ENCODE measurements at places on chromosomes 11 and 22.

DNA sequence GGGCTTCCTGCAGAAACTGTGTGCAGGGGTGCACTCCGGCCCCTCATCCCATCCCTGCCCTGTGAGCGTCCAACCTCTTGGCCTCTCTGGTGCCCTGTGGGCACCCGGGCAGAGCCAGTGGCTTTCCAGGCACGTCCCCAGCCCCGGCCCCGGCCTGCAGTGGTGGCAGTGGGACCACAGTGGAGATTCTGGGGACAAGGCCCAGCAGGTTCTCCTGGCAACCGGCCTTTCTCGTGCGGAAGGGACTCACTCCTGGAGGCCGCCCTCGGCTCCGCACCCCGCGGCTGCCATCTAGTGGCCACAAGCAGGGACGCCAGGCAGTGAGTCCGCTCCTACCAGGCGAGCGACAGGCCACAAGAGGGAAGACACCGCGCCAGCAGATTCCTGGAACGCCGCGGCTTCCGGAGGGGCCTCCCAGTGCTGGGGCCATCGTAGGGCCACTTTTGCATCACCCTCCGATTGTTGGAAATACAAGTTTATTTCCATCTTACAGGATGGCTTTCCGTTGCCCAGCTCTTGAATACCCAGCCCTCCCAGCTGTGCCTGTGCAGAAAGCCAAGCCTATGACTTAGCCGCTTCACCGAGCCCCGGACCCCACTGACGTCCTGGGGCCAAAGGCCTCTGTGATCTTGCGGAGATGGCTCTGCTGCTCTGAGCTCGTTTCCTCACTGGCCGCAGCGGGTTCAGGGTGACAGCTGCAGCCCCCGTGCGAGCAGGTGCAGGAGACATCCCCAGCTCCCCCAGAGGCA is 357.3 kb downstream of the CTTN start:
- DNase-seq = peak; percentile 93

GRCh38 chr11:10641177-10641911 is 52.2 kb downstream of the IRAG1 start:
- DNase-seq = no peak

DNA sequence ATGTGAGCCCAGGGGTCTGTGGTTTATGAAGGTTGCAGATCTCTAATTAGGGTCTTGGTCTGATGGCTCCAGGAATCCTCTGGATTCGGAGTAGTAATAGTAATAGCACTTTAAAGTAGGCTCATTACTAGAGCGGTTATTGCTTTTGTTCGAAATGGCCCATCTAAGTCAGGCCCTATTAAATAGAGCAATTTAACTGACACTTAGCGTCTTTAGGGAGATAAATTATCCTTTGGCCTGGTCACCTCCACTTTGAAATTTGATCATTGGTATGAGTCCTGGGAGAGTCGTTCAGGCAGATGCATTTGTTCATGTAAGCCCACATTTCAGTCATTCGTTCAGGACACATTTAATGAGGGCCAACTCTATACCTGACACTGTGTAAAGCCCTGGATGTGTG is 54.8 kb downstream of the LDLRAD3 start:
- DNase-seq = peak; percentile 71

DNA sequence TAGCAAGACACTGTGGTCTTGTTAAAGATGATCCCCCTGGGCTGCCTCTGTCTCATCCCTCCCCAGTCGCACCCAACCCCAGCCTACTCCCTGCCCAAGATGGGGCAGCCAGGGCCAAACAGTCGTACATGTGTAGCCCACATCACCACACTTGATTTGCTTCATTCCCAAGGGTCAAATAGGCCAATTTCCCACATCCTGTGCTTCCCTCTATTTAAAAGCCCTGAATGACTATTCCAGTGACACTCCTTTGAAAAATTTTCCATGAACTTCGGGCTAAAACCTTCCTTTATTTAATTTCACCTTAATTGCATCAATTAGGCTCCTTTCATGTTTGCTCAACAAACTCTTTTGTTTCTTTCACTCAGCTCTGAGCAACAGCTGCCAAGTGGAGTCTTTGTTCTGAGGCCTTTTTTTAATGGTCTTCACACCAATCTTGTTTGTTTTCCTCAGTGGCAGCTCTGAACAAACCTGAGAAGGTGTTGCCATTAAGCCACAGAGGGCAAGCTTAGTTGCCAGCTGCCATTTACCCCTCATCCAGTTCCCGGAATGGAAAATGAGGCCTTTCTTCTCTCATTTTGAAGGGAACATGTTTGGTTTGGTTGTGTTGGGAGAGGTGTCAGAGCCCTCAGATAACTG is 126.9 kb downstream of the APIP start:
- no peak for DNase-seq

DNA sequence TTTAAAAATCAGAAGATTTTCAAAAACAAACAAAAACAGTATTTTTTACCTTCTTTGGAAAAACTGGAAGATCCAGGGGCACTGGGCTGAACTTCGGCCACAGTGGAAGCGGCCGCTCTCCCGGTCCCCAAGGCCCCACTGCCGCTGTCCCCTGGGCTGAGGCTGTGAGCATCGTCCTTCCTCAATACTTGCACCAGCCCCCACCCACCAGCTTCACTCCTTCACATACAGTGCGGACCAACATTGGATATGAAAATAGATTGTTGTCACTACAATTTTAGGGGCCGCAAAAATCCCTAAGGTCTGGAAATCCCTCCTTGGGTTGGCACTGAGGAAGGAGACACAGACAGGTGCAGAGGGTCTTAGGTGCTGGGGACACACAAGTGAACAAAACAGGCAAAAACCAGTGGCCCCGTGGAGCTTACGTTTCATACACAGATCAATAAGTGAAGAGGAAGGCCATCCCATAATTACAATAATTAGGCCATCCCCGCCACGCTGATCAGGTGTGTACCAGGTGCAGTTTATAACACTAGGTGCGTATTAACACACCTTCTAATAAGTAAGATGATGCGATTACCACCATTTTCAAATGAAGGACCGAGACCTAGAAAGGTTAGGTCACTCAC is 28.2 kb upstream of the SLC22A12 start:
- no peak for DNase-seq

DNA sequence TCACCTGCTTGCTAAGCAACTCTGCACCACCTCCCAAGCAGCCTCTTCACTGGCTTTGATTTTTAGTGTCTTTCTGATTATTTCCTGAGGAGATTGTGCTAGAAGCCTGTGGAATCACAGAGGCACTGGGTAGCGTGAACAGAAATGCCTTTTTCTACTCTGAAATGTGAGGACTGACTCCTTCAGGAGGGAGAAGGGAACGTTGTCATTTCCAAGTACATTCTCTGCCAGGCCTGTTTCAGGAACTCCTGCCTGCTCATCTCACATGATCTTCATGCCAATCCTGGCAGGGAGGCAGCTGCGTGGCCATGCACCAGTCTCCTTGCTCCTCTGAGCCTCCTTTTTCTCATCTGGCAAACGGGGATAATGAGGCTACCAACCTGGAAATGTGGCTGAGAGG is 49.8 kb upstream of the PRDM11 start:
- DNase-seq = peak; percentile 12

- DNase-seq = no peak
Measured at GRCh38 chr11:119619665-119620064, 109.3 kb downstream of the NECTIN1 start.

DNA sequence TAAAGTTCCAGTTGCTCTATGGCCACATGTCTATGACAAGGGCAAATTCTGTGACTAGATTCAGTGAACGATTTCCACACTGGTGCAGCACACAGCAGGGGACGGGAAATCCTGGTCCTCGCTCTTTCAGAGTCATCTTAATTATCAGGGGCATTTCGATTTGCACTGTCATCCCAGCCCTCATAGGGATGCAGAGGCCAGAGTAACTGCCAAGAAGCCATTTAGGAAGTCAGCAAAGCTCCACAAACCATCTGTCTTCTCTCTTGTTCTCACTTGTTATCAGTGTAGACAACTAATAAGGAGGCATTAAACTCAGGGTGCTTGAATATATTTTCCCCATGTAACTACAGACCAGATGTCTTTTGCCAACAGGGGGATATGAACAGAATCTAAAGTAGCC is 151.7 kb downstream of the STK33 start:
- no peak for DNase-seq

- DNase-seq = no peak
Measured at GRCh38 chr11:61911128-61911700, 6.2 kb downstream of the RAB3IL1 start.

GRCh38 chr11:44632466-44633123 is 67.1 kb downstream of the CD82 start:
- DNase-seq = peak; percentile 71

DNA sequence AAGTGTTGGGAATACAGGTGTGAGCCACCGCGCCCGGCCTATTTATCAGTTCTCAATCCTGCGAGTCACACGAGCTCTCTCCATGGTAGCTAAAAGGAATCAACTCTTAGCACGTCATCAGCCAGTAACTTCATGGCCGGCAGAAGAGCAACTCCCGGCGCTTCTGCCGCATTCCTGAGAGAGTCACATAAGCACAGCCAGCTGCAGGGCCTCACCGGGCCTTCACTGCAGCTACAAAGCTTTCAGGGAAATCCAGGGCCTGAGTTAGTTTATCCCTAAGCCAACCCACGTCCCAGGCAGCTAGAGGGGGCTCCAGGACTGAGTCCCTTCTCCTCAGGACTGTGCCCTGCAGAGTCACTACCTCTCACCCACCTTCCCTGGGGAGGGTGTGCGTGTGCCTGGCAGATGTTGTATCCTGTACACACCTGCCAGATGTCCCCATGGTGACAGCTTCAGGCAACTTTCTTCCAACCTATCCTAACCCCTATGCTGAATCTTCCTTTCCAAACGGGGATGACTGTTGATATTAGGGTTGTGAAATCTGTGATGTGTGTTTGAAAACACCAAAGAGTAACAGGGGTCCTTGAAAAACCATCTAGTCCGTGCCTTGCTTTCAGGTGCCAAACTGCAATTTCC is 45.9 kb upstream of the ARFGAP3 start:
- peak; percentile 66 for DNase-seq

DNA sequence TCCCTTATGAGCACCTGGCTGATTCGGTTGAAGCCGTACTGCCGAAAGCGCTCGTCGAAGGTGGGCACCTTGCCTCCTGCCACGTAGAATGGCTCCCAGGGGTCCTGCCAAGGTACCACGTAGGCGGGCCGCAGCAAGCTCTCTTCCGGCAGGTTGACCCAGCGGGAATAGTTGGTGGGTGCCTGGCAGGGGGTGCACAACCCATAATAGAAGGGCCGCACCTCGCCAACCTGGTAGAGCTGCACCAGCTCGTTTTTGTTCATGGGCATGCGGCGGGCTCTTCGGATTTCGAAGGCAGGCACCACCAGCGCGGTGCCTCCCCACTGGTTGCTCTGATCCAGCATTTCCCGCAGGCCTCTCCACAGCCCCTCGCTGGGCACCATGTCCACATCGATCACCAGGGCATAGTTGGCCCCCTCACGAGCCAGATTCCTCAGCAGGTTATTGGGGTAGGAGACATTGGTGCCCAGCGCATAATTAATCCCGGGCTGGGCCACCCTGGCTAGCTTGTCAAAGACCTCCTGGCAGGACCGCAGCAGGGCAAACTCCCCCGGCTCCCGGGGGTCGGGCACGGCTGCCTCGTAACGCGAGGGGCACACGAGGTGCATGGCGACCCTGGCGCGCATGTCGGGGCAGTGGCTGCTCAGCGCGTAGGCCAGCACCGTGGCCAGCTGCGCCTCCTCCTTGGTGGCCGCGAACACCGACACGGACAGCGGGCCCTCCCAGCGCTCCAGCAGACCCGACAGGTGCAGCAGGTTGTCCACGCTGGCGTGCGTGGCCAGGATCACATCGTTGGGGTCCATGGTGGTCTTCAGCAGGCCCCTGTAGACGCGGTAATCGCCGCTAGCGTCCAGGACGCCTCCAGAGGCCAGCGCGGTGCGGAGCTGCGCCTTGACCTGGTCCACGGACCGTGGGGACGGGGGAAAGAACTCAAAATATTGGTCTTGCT is 679 bp downstream of the B4GAT1 start:
- peak; percentile 45 for DNase-seq

GRCh38 chr22:28381429-28382167 is 298.0 kb downstream of the TTC28 start:
- no peak for DNase-seq

DNA sequence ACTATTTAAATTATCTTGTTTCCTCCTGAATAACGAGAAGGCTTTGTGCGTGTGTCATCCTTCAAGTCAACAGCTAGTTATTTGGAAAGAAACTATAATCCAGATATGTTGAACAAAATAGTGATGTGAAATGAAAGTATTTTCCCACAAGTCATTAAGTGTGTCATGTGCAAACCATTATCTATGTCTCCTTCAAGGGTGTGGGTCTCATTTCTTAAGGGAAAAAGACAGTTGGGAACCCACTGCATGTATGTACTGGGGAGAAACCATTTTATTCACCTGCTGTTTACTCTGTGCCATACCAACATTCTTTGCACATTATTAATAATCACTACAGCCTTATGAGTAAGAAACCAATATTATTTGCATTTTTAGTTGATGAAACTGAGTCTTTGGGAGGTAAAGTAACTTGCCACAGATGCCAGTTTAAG is 145.3 kb upstream of the CTSC start:
- DNase-seq = no peak

GRCh38 chr22:30382340-30382739 is 4.9 kb downstream of the RNF215 start:
- DNase-seq = no peak

DNA sequence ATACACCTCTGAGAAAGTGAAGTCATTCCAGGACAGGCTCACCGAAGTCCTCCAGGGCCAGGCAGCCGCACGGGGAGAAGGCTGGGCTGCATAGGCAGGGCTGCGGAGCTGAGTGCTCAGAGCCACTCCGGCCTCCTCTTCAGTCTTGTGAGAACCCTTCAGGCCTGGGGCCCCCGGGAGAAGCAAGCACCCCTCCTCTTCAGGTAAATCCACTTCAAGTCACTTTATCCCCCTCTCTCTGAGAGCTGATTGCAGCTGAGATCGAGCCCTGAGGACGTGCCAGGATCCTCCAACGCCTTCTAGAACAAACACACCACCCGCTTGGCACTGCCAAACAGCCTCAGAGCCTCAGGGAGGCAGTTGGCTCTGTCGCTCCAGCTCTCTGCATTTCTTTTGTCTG is 1526.3 kb downstream of the BRD1 start:
- DNase-seq = no peak

GRCh38 chr11:32098142-32098903 is 7.4 kb downstream of the RCN1 start:
- no peak for DNase-seq

DNA sequence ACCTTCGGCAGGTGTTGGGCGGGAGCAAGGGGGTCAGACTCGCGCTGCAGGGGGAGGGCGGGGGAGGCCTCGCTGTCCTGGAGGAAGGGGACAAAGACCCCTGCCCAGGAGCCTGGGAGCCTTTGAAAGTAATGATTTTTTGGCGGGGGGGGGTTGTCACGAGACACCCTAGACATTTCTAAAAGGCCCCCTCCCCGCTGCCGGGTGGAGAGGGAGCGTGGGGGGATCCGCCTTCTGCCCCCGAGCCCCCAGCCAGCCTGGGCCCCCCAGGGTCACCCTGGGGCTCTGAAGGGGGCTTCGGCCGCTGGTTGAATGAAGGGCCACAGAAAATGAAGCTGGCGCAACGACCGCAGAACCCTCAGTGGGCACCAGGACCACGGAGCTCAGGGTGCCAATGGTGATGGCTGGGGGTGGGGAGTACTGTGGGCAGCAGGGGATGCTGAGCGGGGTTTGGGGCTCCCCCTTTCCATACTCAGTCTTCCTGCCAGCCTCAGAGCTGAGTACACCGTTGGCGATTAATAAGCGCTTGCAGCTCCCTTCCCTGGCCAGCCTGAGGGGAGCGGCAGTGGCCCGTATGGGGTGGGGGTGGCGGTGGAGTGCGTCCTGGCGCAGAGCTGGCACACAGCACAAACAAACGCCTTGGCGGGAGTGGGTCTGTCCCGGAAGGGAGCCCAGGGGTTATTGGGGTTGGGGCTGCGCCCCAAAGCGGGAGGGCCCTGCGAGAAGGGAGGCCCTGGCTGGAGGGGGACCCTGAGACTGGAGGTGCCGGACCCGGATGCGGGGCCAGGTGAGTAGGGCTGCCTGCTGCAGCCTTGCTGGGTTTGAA is 1.2 kb upstream of the DUSP8 start:
- peak; percentile 60 for DNase-seq

- DNase-seq = peak; percentile 85
Measured at GRCh38 chr22:34709641-34710040, 356.3 kb upstream of the ISX start.

All from islet precursor cell (in vitro differentiated cells).